ENCODE measurements at places on chromosomes 4 and X. TPM values are rescaled to one million over a fixed set of nuclear protein-coding genes. Genes with fewer than 3 reads are reported as not detected.

The TMPRSS11B gene
- not detected for total RNA-seq

The CFAP99 gene
- total RNA-seq, result not detected

The GABRA4 gene
- total RNA-seq, result 1.8 TPM

The CYSLTR1 gene
- total RNA-seq, result not detected

The SLC26A1 gene
- total RNA-seq, result not detected

The RAB41 gene
- not detected for total RNA-seq

The TEC gene
- 1.1 TPM for total RNA-seq

The ZFX gene
- 99.3 TPM for total RNA-seq

The GPRIN3 gene
- total RNA-seq, result not detected

The FNIP2 gene
- total RNA-seq, result 24.6 TPM

The GAK gene
- 34.4 TPM for total RNA-seq

The SMR3B gene
- not detected for total RNA-seq

GRCh38 chr4:118265312-118266144 is 87.3 kb downstream of the PRSS12 start:
- no peaks in the 10 kb centered on the region for H3K36me3 ChIP-seq
- H3K27ac ChIP-seq, result no peak overlapping the region
- peak overlapping the region; percentile 53 for H3K4me3 ChIP-seq
- no peaks in the 10 kb centered on the region for H3K27me3 ChIP-seq
- no peak for DNase-seq

- H3K4me3 ChIP-seq, result no peak overlapping the region
- H3K27me3 ChIP-seq, result no peaks in the 10 kb centered on the region
- H3K27ac ChIP-seq, result no peak overlapping the region
- no peak for DNase-seq
Measured at GRCh38 chr4:181018913-181019312, 1224.3 kb upstream of the TENM3 start.

- H3K4me1 ChIP-seq, result no peaks in the 10 kb centered on the region
- no peaks in the 10 kb centered on the region for H3K36me3 ChIP-seq
- H3K27me3 ChIP-seq, result no peaks in the 10 kb centered on the region
- H3K4me3 ChIP-seq, result no peak overlapping the region
- H3K27ac ChIP-seq, result no peak overlapping the region
- no peak for DNase-seq
Measured at GRCh38 chrX:139538907-139539790, 8.6 kb downstream of the F9 start.

GRCh38 chr4:89070041-89070440 is 13.1 kb upstream of the FAM13A start:
- H3K4me1 ChIP-seq, result no peaks in the 10 kb centered on the region
- H3K27ac ChIP-seq, result no peak overlapping the region
- no peak for DNase-seq
- H3K27me3 ChIP-seq, result peaks cover 11% of the 10 kb centered on the region
- H3K4me3 ChIP-seq, result no peak overlapping the region
- no peaks in the 10 kb centered on the region for H3K36me3 ChIP-seq

- H3K36me3 ChIP-seq, result no peaks in the 10 kb centered on the region
- H3K27ac ChIP-seq, result no peak overlapping the region
- no peak overlapping the region for H3K4me3 ChIP-seq
- DNase-seq, result no peak
- H3K4me1 ChIP-seq, result no peaks in the 10 kb centered on the region
Measured at GRCh38 chr4:154464654-154465053, 26.9 kb downstream of the DCHS2 start.

GRCh38 chr4:15427161-15427560 is 672 bp upstream of the C1QTNF7 start:
- DNase-seq, result no peak
- no peak overlapping the region for H3K4me3 ChIP-seq
- H3K27ac ChIP-seq, result no peak overlapping the region
- peaks cover 3% of the 10 kb centered on the region for H3K4me1 ChIP-seq
- H3K27me3 ChIP-seq, result no peaks in the 10 kb centered on the region

- no peaks in the 10 kb centered on the region for H3K36me3 ChIP-seq
- no peaks in the 10 kb centered on the region for H3K4me1 ChIP-seq
- H3K27me3 ChIP-seq, result peaks cover 22% of the 10 kb centered on the region
- H3K27ac ChIP-seq, result no peak overlapping the region
- H3K4me3 ChIP-seq, result no peak overlapping the region
Measured at GRCh38 chr4:1091561-1091995, 21.8 kb downstream of the RNF212 start.

GRCh38 chr4:24055623-24056022 is 165.8 kb upstream of the PPARGC1A start:
- no peaks in the 10 kb centered on the region for H3K36me3 ChIP-seq
- no peak overlapping the region for H3K27ac ChIP-seq
- no peak for DNase-seq
- no peaks in the 10 kb centered on the region for H3K27me3 ChIP-seq
- H3K4me3 ChIP-seq, result no peak overlapping the region
- peaks cover 2% of the 10 kb centered on the region for H3K4me1 ChIP-seq

GRCh38 chr4:153622778-153623240 is 61.3 kb upstream of the TLR2 start:
- H3K4me1 ChIP-seq, result peaks cover 2% of the 10 kb centered on the region
- no peak overlapping the region for H3K4me3 ChIP-seq
- H3K36me3 ChIP-seq, result peaks cover 27% of the 10 kb centered on the region

DNA sequence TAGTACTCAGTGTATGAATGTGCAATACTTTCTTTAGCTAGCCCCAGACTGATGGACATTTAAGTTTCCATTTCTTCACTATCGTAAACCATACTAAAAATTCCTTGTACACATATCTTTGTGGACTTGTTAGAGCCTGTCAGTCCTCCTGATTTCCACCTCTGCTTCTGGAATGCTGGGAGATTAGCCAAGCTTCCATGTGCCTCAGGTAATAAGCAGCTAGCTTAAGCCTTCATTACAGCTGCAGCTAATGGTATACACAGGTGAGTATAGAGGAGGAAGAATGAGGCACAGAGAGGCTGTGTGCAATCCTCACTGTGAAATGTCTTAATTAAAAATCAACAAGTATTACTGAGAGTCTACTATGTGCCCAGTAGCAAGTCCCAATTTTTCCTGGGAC is 9.8 kb downstream of the SMIM9 start:
- H3K36me3 ChIP-seq, result no peaks in the 10 kb centered on the region
- no peak overlapping the region for H3K27ac ChIP-seq
- H3K4me3 ChIP-seq, result no peak overlapping the region
- H3K27me3 ChIP-seq, result no peaks in the 10 kb centered on the region
- DNase-seq, result no peak

GRCh38 chrX:134388161-134389109 is 71.5 kb upstream of the HPRT1 start:
- H3K4me1 ChIP-seq, result no peaks in the 10 kb centered on the region
- no peak for DNase-seq
- H3K27me3 ChIP-seq, result no peaks in the 10 kb centered on the region
- no peak overlapping the region for H3K27ac ChIP-seq

GRCh38 chr4:80613470-80613869 is 277.9 kb downstream of the CFAP299 start:
- no peak overlapping the region for H3K4me3 ChIP-seq
- H3K4me1 ChIP-seq, result no peaks in the 10 kb centered on the region
- no peak for DNase-seq

- H3K27me3 ChIP-seq, result no peaks in the 10 kb centered on the region
- H3K27ac ChIP-seq, result no peak overlapping the region
- DNase-seq, result peak; percentile 77
- peaks cover 4% of the 10 kb centered on the region for H3K4me1 ChIP-seq
- no peak overlapping the region for H3K4me3 ChIP-seq
- H3K36me3 ChIP-seq, result peaks cover 5% of the 10 kb centered on the region
Measured at GRCh38 chr4:127708985-127709384, 21.2 kb upstream of the SLC25A31 start.

DNA sequence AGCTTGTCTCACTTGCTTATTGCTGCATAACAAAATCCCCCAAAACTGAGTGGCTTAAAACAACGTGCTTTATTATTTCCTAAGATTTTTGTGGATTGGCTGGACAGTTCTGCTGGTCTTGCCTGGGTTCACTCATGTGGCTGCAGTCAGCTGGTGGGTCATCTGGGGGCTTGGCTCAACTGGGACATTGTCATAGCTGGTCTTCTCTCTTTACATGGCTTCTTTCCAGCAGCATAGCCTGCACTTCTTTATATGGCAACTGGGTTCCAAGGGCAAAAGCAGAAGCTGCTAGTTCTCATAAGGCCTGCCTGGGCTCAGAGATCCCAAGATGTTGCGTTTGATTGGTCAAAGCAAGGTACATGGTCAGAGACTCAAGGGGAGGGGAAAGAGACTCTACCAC is 33.7 kb upstream of the STAG2 start:
- no peaks in the 10 kb centered on the region for H3K27me3 ChIP-seq
- no peak overlapping the region for H3K4me3 ChIP-seq
- no peak overlapping the region for H3K27ac ChIP-seq
- no peaks in the 10 kb centered on the region for H3K36me3 ChIP-seq
- no peaks in the 10 kb centered on the region for H3K4me1 ChIP-seq

DNA sequence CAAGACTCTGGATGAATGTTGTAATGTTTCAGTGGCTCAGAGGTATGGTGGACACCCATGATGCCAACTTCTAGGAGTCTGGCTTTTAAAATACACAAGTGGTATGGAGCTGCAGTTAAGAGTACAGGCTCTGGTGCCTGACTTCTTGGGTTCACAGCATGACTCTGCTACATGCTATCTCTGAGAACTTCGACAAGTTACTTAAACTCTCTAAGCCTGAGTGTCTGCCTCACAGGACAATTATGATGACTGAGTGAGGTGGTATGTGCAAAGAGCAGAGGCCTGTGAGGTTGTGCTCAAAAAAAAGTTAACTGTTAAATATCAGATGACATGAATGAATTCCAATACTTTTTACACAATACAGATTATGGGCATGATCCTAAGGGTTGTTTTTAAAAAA is 90.9 kb upstream of the SRD5A3 start:
- no peak overlapping the region for H3K4me3 ChIP-seq
- 0 out of 2 replicates have a peak, but pooled peaks cover 2% of the 10 kb centered on the region for H3K4me1 ChIP-seq
- H3K36me3 ChIP-seq, result no peaks in the 10 kb centered on the region
- H3K27ac ChIP-seq, result no peak overlapping the region
- peak; percentile 42 for DNase-seq
- H3K27me3 ChIP-seq, result peaks cover 2% of the 10 kb centered on the region

DNA sequence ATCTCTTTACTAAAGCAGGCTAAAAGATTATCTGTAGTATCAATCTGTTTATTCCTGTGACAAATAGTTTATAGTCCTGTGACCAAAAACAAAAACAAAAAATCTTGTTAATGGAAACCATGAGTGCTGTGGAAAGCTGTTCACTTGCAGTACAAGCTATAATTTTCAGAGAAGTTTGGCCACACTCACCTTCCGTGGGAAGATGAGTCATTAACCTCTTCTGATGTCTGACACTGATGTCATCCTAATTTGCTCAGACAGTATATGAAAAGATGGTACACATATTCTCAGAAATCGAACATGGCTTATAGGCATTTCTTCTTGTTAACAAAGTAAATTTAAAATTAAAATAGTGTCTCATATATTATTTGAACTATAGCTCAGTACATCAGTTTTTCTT is 19.9 kb upstream of the ENPP6 start:
- no peak for DNase-seq
- H3K4me1 ChIP-seq, result no peaks in the 10 kb centered on the region

All from IMR-90 (cell line).